Pulmonary artery endothelial cell (primary cell): ENCODE measurements at places on chromosomes 11 and 22. TPM values are rescaled to one million over a fixed set of nuclear protein-coding genes. Genes with fewer than 3 reads are reported as not detected.

The PRG3 gene
- total RNA-seq, result not detected in 2 replicates

The ZNF214 gene
- total RNA-seq, result 2.0 and 4.1 TPM in 2 replicates

The CD3G gene
- total RNA-seq, result not detected in 2 replicates

The SCN3B gene
- total RNA-seq, result 0.13 and 0.39 TPM in 2 replicates

The CARD18 gene
- not detected in 2 replicates for total RNA-seq

The APOC3 gene
- not detected in 2 replicates for total RNA-seq

The MLC1 gene
- total RNA-seq, result not detected in 2 replicates

The KCNK4 gene
- total RNA-seq, result 0.07 TPM in 1 of 2 replicates, not detected in the other

The DUSP8 gene
- total RNA-seq, result 0.40 and 0.71 TPM in 2 replicates

The RFPL3 gene
- total RNA-seq, result not detected in 2 replicates

- no peak for DNase-seq
Observed at GRCh38 chr11:8705146-8705545, 22.6 kb downstream of the RPL27A start.

- no peak for DNase-seq
Observed at GRCh38 chr11:6855971-6856541, 6.8 kb upstream of the OR10A2 start.

- no peak for DNase-seq
Observed at GRCh38 chr22:32882774-32883530, 81.4 kb downstream of the TIMP3 start.

GRCh38 chr22:45612451-45612901 lies 59.2 kb upstream of the ATXN10 start:
- DNase-seq, result no peak

DNA sequence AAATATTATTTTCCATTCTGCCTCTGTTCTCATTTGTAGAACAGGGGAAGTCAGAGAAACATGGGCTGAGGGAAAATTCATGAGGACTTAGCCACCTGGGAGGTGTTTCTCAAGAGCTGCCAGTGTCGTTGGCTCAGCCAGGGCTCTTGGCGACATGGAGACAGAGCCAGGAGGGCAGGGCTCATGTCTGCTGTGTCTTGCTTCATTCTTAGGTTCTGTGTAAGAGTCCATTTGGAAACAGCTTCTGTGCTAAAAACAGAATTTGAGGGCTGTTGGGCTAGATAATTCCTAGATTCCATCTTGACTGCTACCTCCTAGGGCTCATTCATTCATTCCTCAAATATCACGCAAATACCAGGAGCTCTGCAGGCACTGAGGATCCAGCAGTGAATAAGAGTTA lies 15.1 kb upstream of the MRGPRX2 start:
- DNase-seq, result no peak

GRCh38 chr11:17651681-17652080 lies 67.7 kb upstream of the MYOD1 start:
- no peak for DNase-seq

DNA sequence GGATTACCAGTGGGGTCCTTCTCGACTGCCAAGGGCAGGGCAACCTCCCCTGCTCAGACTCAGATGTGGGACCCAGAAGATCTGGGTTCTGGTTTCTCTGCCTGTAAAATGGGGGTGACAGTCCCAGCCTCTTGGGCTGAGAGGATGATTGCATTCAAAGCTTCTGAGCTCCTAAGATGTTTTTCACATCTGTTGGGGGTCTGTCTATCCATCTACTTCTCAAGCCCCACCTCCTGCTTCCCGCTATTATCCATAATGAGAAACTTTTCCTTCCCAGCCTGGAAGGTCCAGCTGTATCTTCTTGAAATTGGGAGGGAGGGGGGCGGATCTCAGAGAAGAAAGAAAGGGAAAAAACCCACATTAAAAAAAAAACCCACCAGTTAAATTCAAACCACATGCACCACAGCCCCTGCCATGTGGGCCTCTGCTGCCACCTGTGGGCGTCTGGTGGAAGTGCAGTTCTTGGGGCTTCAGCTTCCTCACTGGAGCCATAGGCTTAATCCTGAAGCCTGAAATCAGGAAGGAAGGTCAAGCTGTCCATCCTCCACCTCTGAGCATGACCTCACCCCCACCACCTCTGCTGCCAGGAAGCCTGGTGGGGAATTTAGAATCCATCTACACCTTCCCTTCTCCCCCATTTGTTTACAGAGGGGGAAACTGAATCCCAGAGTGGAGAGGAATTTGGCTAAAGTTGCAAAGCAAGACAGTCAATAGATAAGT lies 27.3 kb downstream of the ARHGEF17 start:
- no peak for DNase-seq

DNA sequence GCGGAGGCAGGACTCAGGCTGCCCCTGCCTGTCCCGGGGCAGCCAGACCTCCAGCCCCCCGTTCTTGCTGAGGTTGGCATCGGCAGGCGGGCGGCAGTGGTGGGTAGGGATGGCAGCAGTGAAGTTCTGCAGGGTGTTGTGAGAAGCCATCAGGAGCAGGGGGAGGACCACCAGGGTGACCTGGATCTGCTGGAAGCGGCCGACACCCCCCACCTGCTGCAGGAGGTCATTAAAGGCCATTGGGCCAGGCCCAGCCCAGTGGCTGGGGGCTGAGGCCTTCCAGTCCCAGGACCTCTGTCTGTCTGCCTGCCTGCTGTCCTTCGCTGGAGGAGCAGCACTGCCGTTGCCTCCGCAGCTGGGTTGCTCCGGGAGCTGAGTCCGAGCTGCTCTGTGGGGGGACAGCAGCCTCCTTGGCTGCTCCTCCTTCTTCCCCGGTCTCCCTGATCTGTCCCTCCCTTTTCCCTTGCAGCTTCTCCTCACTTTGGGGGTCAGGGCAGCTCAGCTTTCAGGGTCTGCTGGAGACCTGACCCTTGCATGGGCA lies at the start of gene SLC22A6:
Gene SLC22A6 (minus strand): TSS at position 517 of the 541 bp plus-strand sequence. CDS start 277 bp downstream, at position 240.
- no peak for DNase-seq

GRCh38 chr11:33893711-33894397 lies 2.0 kb upstream of the LMO2 start:
- DNase-seq, result no peak

DNA sequence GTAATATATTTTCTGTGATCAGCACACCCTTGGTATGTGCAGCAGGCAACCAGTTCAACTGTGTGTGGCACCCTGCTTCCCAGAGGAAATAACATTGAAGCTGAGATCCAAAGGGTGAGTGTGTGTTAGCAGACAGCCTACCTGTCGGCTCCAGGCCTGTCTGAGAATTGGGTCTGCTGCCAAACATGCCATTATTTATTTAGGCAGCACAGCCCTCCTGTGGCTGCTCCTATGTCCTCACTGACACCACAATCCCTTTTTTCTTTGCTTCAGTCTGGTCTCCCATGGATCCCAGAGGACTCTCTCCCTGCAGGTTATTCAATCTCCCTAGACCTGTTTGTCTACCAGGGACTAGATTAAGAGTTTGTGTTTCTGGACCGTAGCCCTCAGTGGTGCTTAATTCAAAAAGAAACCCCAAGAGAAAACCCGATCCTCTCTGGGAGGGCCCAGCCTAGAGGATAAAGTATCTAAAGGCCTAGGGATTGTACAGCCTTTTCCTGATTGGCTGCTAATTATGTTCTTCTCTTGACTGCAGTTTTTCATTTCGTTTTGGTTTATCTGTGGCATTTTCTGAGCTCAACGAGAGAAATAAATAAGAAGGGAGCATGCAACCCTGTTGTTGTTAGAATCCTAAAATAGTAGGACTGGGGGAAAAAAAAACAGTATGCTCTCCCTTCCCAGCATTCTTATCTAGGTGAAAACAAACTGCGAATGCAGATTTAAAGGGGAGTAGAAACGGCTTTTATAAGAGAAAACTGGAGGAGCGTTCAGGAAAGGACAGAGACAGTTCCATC lies 24.1 kb downstream of the KCNE3 start:
- DNase-seq, result no peak

- DNase-seq, result no peak
Observed at GRCh38 chr22:40001800-40002577, 7.2 kb downstream of the FAM83F start.

DNA sequence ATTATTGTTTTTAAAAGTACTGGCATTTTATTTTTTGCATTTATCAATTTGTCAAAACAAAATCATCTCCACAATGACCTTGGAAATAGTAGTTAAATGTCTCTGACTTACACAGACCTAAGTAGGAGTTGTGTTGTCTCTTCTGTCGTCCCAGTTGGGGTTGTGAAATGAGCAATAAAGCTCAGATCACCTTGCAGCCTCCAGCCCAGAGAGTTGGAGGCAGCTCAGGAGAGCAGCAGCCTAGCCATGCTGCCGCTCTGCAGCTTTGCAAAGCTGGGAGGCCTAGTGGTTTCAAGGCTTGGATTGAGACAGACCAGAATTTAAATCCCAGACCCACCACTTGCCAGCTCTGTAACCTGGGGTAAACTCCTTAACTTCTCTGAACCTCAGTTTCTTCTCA lies 65.2 kb upstream of the CRYBB3 start:
- no peak for DNase-seq

DNA sequence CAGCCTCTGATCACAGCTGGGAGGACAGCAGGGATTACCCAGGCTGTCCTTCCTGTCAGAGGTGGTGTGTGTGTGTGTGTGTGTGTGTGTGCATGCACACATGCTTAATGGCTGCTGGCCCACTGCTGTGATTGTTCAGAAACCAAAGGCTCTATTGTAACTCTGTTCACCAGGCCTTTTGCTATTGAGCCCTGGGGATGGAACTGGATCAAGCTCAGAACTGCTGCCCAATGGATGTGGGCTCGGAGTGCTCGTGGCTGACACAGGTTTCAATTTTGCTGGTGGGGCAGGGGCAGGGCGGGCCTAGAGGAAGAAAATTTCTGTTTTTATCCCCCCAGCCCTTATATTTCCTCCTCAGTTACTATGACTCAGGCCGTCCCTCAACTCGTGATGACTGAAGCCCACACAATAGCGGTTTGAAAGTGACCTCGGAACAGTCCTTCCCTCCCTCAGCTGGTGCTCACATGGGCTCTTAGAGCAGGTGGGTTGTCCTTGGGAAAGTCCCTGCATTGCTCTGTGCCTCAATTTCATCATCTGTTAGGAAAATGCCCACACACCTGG lies 359.3 kb downstream of the TENM4 start:
- no peak for DNase-seq
